ENCODE measurements at places on chromosomes 4 and X.

GRCh38 chr4:76614589-76614988 lies 179.6 kb downstream of the SHROOM3 start:
- DNase-seq: no peak

DNA sequence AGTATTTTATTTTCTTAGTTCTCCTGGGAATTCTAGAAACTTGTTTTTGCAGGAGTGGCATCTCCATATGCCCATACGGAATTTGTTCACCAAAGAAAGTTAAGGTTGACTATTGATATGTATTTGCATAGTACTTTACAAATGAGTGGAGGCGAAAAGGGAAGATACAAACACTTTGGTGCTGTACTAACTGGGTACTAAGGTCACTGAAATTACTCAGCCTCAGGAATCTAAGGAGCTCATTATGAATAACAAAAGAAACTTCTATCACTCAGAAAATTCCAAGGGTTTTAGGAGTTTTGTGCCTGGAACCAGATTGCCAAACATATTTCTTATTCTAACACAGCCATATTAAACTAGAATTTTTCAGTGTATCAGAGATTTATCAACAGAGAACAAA lies 27.4 kb upstream of the TMPRSS11B start:
- DNase-seq: no peak

GRCh38 chr4:138696058-138696457 lies 319.5 kb upstream of the NOCT start:
- no peak for DNase-seq

DNA sequence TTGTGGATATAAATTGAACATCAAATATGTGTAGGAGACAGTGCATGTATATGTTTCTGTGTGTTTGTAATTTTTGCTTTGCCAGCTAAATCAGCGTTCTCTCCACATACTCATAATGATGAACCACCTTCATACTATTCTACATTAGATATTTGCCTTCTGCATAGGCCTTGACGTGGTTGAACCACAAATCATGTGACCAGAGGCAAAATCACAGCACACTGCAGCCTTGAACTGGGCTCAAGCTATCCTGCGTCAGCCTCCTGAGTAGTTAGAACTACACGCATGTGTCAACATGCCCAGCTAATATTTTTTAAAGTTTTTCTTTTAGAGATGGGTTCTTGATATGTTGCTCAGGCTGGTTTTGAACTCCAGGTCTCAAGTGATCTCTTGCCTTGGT lies 9.5 kb downstream of the UBQLN2 start:
- DNase-seq: no peak

GRCh38 chr4:17077105-17077504 lies 178.7 kb upstream of the LDB2 start:
- DNase-seq: no peak

DNA sequence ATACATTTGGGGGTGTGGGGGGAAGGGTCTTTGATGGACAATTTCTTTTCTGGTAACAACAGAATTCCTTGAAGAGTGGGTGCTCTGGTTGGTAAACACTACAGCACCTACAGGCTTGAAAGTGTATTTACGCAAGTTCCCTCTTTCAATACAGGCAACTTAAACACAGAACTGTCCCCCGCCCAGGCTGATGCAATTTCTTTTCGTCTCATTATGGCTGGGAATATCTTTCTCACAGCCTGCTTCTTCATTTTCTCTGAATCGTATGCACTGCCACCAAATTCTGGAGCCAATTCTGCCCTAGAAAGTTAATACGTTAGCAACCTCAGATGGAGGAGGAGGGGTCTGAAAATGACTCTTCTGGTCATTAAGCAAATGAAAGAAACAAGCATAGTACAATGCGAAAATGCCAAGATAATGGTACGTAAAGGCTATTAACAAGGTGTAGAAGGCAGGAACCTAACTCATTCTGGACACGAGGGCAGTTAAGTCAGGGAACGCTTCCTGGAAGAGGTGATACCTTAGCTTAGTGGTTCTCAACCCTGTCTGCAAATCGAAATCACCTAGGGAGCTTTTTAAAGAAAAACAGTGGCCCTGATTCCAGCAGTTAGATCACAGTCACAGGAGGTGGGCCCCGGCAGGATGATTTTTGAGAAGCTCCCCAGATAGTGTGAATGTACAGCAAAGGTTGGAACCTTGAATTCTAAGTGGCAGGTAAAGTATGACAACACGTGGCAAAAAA lies 1.0 kb downstream of the AGA start:
- no peak for DNase-seq

DNA sequence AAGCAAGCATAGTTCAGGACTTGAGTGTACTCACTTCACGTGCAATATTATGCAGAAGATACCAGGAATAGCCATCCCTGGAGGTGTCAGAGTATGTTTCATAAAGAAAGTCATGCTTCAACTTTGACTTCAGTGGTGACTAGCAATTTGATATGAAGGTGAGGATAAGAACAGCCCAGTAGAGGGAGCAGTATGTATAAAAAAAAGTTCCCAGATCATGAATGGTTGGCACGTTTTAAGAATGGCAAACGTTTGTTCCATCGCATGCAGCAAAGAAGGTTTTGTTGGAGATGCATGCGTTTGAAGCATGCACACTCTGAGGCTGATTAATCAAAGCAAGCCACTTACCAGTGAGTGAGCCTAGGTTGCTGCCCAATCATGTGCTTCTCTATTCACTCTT lies 33.5 kb upstream of the SLITRK4 start:
- DNase-seq: no peak

DNA sequence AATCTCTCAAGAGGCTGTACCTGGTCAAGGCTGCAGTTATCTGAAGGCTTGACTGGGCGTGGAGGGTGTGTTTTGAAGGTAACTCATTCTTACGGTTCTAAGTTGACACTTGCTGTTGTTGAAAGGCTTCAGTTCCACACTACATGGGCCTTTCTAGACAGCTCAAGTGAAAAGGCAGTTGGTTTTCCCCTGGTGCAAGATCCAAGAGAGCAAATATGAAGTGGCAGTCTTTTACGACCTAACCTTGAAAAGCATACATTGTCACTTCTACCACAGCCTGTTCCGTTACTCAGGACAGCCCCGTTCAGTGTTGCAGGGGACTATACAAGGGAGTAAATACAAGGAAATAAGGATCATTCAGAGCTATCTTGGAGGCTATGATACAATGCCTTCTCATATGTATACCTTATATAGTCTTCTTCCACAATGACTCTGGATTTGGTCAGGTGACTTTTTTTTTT lies 46.2 kb downstream of the PDS5A start:
- no peak for DNase-seq

- DNase-seq: no peak
Measured at GRCh38 chr4:188221090-188221489, 81.8 kb downstream of the TRIML1 start.

- no peak for DNase-seq
Measured at GRCh38 chr4:2341261-2341841, 77.1 kb downstream of the ZFYVE28 start.

- DNase-seq: no peak
Measured at GRCh38 chr4:167885872-167886271, 206.5 kb upstream of the ANXA10 start.

DNA sequence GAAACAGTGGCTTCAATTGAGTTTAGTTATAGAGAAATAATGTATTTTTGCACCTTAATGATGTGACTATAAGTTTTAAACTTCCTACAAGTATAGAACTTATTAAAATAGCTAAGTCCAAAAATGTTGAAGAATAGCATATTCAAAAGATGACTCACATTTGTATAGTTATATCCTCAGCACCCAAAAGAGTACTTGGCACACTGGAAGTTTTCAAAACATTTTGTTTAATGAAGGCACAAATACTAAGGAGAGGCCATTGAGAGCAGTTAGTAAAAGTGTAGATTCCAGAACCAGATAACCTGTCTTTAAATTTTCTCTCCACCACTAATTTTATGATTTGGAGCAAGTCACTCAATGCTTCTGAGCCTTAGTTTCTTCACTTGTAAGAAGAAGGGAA lies 226.9 kb upstream of the MID1 start:
- no peak for DNase-seq

GRCh38 chr4:29079260-29079659 lies 1640.9 kb upstream of the PCDH7 start:
- DNase-seq: no peak

DNA sequence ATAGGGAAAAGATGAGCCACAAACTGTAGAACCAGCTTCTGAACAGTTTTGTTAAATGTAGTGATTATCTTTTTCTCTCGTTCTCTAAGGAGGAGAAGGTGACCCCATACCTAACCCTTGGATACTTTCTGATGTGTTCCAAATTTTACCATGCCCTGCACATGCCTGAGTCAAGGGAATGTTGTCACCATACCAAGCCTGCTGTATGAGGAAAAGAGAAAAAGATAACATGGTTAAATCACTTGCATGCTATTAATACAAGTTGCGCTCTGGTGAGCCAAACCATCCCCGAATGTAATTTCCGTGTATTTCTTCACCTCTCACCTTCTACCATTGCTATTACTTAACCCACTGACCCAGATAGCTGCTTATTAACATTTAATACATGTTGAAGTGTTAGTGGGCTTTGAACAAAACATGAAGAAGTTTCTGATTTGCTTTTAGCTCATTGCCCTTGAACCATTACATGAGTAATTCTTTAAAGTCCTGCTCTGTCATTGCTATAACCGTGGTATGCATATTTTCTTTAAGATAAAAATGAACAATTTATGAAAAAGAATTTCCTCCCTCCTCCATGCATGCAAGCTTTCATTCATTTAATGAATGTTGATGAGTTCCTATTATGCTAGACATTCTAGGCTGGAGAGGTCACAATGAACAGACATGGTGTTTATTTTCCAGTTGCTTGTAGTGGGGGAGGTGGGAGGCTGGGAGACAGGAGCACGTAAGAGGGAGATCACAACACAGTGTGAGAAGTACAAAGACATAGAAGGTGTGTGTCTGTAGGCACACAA lies 13.6 kb upstream of the KIT start:
- DNase-seq: no peak

GRCh38 chrX:139832718-139833309 lies 100.0 kb downstream of the ATP11C start:
- no peak for DNase-seq

GRCh38 chr4:153333874-153334273 lies 10.6 kb upstream of the MND1 start:
- no peak for DNase-seq

GRCh38 chr4:25503779-25504178 lies 126.7 kb downstream of the ANAPC4 start:
- no peak for DNase-seq

DNA sequence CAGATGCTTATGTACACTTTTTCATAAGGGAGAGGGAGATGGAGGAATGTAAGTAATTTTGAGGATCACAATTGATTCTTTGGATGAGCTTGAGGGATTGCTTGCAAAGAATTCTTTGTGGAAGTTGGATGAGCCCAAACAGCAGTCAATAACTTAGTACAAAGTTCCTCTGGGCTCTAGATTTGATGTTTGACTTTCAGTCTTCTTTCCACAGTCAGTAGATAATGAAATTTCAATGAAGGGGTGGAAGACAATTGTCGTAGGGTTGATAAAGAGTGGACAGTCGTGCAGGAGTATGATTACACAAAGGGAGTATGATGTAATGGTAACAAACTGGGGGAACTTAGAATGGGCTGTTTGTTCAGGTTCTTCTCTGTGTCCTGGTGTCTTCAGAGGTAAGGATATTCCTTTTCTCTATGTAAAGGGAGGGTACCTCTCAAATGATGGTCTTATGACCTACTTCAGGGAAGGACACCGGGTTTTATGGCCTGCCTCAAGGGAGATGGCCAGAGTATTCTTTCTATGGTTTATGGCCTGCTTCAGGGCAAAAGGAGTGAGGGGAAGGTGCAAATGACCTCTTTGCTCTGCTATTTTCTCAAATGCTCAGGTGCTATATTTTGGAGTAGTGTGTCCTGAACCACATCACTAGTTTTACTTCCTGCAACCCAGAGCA lies 1.7 kb upstream of the ABRAXAS1 start:
- DNase-seq: no peak

DNA sequence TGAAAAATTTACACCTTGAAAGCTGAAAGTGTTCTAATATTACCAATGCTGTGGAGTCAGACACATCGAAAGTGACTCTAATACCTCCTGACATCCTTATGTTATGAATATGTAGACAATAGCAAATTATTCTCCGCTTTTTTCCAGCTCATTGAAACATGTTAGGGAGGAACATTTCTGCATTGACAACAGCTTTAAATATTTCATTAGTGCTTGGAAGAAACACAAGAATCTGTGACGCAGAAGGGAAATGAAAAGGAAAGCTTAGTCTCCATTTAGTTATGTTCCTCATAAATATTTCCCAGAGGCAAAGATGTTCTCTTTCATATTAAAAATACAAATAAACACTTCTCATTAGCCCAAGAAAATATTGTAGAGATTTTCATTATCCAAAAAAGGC lies 55.8 kb upstream of the CD99 start:
- no peak for DNase-seq

DNA sequence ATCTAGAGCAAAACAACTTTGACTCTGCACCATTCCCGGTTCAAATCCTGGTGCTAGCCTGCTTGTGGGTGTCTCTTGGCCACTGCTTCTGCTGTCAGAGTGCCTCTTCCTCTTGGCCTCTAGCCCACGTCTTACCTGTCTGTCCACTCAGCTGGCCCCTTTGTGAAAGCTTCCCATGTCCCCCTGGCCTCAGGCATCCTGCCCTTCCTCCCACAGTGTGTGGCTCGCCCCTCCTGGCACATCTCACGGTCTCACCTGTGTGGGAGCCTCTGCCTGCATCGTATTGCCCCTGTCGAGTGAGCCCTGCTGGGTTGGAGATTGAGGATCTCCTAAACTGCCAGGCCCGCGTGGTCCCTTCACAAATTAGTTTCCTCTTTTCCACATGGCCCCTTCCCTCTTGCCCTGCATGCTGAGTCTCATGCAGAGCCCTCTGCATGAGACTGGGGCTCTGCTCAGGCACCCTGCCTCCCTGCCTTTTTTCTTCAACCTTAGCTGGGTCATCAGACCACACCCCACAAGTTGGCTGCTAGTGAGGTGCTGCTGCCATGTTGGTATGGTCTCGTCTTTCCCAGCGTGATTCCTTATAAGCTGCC lies 53.7 kb upstream of the TADA2B start:
- DNase-seq: no peak

DNA sequence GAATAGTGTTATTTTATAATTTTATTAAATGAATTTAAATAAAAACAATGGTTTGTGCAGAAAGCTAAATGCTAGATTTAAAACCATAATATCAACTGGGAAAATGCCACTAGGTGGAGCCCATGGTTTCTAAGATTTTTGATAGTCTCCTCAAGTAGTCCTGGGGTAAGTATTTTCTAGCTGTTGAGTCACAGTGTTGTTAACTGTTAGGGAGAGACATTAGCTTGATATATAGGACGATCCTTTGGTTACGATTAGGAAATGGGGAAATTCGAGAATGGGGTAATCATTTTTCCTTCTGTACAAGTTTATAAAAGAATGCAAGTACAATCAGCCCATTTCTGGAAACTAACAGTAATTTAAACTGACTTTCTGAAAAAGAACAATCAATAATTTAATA lies 378.4 kb downstream of the ANKRD50 start:
- DNase-seq: no peak

GRCh38 chrX:42117318-42117717 lies 194.0 kb upstream of the CASK start:
- DNase-seq: no peak

- DNase-seq: no peak
Measured at GRCh38 chrX:80120335-80120734, 105.8 kb downstream of the TBX22 start.

GRCh38 chr4:15197005-15197404 lies 194.7 kb downstream of the CPEB2 start:
- no peak for DNase-seq

- DNase-seq: no peak
Measured at GRCh38 chr4:89519771-89520320, 212.2 kb upstream of the GPRIN3 start.

GRCh38 chr4:8105306-8106100 lies 53.1 kb downstream of the ABLIM2 start:
- DNase-seq: no peak

Measured in stimulated activated CD4-positive, alpha-beta T cell treated with anti-CD3 and anti-CD28 coated beads, Interleukin-1b, Interleukin-23, amount 100 ng/mL, for 4 hours (primary cell).